SJSA1 (cell line): ENCODE measurements at places on chromosomes 1 and 21. TPM values are rescaled to one million over a fixed set of nuclear protein-coding genes. Genes with fewer than 3 reads are reported as not detected.

The TIMM17A gene
- 87.5 and 108 TPM in 2 replicates for total RNA-seq

The PROK1 gene
- not detected in 2 replicates for total RNA-seq

The CXADR gene
- total RNA-seq: 0.08 TPM in 1 of 2 replicates, not detected in the other

The STYXL2 gene
- not detected in 2 replicates for total RNA-seq
